ENCODE measurements at places on chromosomes 5 and 9. TPM values are rescaled to one million over a fixed set of nuclear protein-coding genes. Genes with fewer than 3 reads are reported as not detected.

ANKRD31 gene
- total RNA-seq = under 0.01 TPM

MTMR12 gene
- 20.3 TPM for total RNA-seq

LHFPL2 gene
- 11.3 TPM for total RNA-seq

PCDHGA3 gene
- 1.7 TPM for total RNA-seq

NR5A1 gene
- not detected for total RNA-seq

IFT74 gene
- 11.9 TPM for total RNA-seq

PTPN3 gene
- 0.72 TPM for total RNA-seq

SH3PXD2B gene
- 8.2 TPM for total RNA-seq

UNC5A gene
- total RNA-seq = not detected

RASGEF1C gene
- not detected for total RNA-seq

CCDC192 gene
- total RNA-seq = not detected

All from IMR-90 (cell line).